Thymus (tissue), 14 donors: ENCODE measurements at places on chromosomes 1 and 21. TPM values are rescaled to one million over a fixed set of nuclear protein-coding genes. Genes with fewer than 3 reads are reported as not detected.

GRCh38 chr1:91020967-91021685 lies 709 bp downstream of the ZNF644 start:
- H3K27me3 ChIP-seq, result no peaks in the 10 kb centered on the region
- H3K36me3 ChIP-seq, result no peaks in the 10 kb centered on the region
- H3K4me1 ChIP-seq, result peaks cover 6% of the 10 kb centered on the region
- H3K27ac ChIP-seq, result peak overlapping the region; percentile 100
- peak overlapping the region; percentile 96 for H3K4me3 ChIP-seq

GRCh38 chr1:58966917-58967740 lies 183.3 kb upstream of the JUN start:
- DNase-seq, result no peak
- H3K27ac ChIP-seq, result no peak overlapping the region
- H3K4me1 ChIP-seq, result no peaks in the 10 kb centered on the region
- H3K27me3 ChIP-seq, result no peaks in the 10 kb centered on the region
- H3K36me3 ChIP-seq, result no peaks in the 10 kb centered on the region

SLC1A7 gene
- total RNA-seq, result under 0.01 TPM

DNA sequence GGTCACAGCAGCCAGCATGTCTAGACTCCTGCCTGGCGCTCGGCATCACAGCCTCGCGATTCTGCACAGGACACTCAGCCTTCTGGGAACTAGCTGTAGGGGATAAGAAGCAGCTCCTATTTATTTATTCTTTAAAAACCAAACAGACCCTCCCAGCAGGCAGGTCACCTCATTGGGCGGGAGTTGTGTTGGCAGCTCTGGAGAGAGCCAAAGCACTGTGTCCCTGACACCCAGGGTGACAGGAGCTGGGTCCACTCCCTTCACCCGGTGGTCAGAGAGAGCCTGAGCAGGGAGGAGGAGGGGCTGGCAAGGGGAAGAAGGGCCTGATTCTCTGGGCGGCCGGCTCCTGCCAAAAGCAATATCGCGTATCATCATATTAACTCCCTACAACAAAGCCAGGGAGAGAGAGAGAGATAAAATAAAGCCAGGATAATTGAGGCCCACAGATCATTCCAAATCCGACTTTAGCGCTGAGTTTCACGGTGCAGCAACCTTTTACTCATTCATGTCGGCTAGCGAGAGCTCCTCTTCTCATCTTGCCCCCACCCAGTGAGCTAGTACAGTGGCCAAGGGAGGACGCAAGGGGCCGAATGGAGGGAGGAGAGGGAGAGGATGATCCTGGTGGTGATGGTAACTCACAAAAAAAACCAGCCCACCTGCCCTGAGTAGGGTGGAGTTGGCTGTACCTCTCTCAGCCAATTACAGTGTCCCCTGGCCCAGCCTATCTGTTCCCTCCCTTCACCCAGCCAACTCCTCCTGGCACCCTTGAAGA lies 79.8 kb upstream of the IFFO2 start:
- H3K4me1 ChIP-seq, result no peaks in the 10 kb centered on the region
- no peak for DNase-seq
- H3K27me3 ChIP-seq, result no peaks in the 10 kb centered on the region
- no peaks in the 10 kb centered on the region for H3K36me3 ChIP-seq

GRCh38 chr1:244384066-244384465 lies 67.6 kb downstream of the ADSS2 start:
- no peak overlapping the region for H3K4me3 ChIP-seq
- no peak overlapping the region for H3K27ac ChIP-seq
- H3K27me3 ChIP-seq, result no peaks in the 10 kb centered on the region
- H3K36me3 ChIP-seq, result no peaks in the 10 kb centered on the region

CFH gene
- 12.6 TPM for total RNA-seq

GNAT2 gene
- 0.14 TPM for total RNA-seq

GRCh38 chr1:50559421-50559820 lies 136.2 kb upstream of the DMRTA2 start:
- no peak overlapping the region for H3K27ac ChIP-seq
- H3K4me1 ChIP-seq, result no peaks in the 10 kb centered on the region
- H3K36me3 ChIP-seq, result no peaks in the 10 kb centered on the region
- H3K4me3 ChIP-seq, result no peak overlapping the region
- no peak for DNase-seq
- no peaks in the 10 kb centered on the region for H3K27me3 ChIP-seq

GRCh38 chr1:5597171-5597850 lies 394.9 kb downstream of the NPHP4 start:
- H3K4me3 ChIP-seq, result no peak overlapping the region
- no peak overlapping the region for H3K27ac ChIP-seq
- H3K27me3 ChIP-seq, result no peaks in the 10 kb centered on the region
- H3K36me3 ChIP-seq, result no peaks in the 10 kb centered on the region
- H3K4me1 ChIP-seq, result no peaks in the 10 kb centered on the region

GRCh38 chr1:22089134-22089571 lies 36.6 kb downstream of the CDC42 start:
- peaks cover 10% of the 10 kb centered on the region for H3K4me1 ChIP-seq
- no peak for DNase-seq
- peaks cover 14% of the 10 kb centered on the region for H3K36me3 ChIP-seq
- peak overlapping the region; percentile 55 for H3K27ac ChIP-seq

DNA sequence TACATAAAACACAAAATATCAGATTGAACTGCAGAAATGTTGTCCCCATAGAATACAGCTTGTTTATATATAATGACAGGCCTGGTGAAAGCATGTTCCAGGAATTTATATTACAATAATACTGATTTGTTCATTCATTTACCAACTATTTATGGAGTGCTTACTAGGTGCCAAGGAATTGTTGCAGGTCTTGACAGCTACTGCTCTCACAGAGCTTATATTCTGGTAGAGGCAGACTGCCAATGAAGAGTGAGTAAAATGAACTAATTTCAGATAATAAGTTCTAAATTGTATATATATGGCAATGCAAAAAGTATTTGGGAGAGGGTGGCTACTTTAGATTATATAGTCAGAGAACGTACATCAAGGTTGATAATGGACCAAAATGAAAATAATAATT lies 152.0 kb downstream of the COQ8A start:
- no peak for DNase-seq
- no peaks in the 10 kb centered on the region for H3K4me1 ChIP-seq
- H3K27me3 ChIP-seq, result no peaks in the 10 kb centered on the region
- H3K27ac ChIP-seq, result no peak overlapping the region
- no peak overlapping the region for H3K4me3 ChIP-seq

FCMR gene
- 38.9 TPM for total RNA-seq

MRPL9 gene
- total RNA-seq, result 113 TPM

DNA sequence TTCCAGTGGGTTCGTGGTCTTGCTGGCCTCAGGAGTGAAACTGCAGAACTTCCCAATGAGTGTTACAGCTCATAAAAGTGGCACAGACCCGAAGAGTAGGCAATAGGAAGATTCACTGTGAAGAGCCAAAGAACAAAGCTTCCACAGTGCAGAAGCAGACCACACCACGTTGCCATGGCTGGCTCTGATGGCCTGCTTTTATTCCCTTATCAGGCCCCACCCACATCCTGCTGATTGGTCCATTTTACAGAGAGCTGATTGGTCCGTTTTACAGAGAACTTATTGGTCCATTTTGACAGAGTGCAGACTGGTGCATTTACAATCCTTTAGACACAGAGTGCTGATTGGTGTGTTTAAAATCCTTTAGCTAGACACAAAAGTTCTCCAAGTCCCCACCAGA lies 131.4 kb upstream of the CHRM3 start:
- no peaks in the 10 kb centered on the region for H3K36me3 ChIP-seq
- H3K27ac ChIP-seq, result no peak overlapping the region
- no peaks in the 10 kb centered on the region for H3K27me3 ChIP-seq
- H3K4me3 ChIP-seq, result no peak overlapping the region
- no peaks in the 10 kb centered on the region for H3K4me1 ChIP-seq

DNA sequence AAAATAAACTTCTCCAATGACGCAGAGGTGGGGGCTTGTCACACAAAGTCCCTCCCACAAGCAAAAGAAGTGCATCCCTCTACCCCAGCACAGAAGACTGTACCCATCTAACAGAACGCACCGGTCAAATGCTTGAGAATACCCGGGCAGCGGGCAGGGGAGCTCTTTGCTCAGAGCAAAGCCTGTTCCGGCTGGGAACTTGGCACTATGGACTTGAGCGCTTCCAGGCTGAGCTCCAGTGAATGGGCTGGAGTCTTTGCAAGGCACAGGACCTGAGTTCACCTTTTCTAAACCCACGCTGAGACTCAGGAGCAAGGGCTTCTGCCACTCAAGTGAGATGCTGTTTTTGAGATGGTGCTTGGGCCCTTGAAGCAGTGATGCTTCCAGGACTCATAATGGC lies 20.3 kb downstream of the RHBG start:
- no peaks in the 10 kb centered on the region for H3K36me3 ChIP-seq
- H3K4me1 ChIP-seq, result no peaks in the 10 kb centered on the region
- no peak overlapping the region for H3K4me3 ChIP-seq
- H3K27ac ChIP-seq, result no peak overlapping the region
- H3K27me3 ChIP-seq, result peaks cover 82% of the 10 kb centered on the region
- DNase-seq, result no peak

- H3K4me1 ChIP-seq, result peaks cover 9% of the 10 kb centered on the region
- no peaks in the 10 kb centered on the region for H3K36me3 ChIP-seq
- peaks cover 22% of the 10 kb centered on the region for H3K27me3 ChIP-seq
- no peak overlapping the region for H3K27ac ChIP-seq
- no peak overlapping the region for H3K4me3 ChIP-seq
Observed at GRCh38 chr21:42616941-42617340, 36.5 kb upstream of the PDE9A start.

GRCh38 chr1:15703562-15703961 lies 19.4 kb downstream of the PLEKHM2 start:
- peak overlapping the region; percentile 53 for H3K27ac ChIP-seq
- no peaks in the 10 kb centered on the region for H3K27me3 ChIP-seq
- DNase-seq, result no peak
- H3K36me3 ChIP-seq, result peaks cover 17% of the 10 kb centered on the region

DNA sequence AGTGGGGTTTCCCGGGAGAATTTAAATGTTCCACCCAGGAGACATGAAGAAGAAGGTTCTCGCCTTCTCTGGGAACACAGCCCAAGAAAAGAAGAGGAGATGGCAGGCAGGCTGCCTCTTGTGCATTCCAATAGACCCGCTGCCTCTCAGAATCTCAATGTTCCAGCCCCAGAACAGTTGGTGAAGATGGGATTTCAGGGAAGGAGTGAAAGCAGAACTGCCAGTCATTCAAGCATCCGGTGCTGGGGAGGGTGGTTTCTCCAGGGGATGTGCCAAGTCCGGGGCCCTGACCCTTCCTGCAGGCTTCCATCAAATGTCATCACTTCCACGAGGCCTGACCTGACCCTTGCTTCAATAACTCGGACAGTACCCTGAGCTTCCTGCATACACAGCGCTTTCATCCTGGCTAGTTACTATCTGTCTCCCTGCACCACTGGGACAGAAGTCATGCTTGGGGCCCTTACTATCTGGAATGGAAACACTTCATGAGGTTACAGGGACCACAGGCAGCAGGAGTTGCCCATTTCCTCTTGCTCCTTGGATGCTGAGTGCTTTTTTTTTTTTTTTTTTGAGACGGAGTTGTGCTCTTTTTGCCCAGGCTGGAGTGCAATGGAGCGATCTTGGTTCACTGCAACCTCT lies 386.6 kb upstream of the POU3F1 start:
- H3K4me1 ChIP-seq, result no peaks in the 10 kb centered on the region
- H3K4me3 ChIP-seq, result no peak overlapping the region
- H3K27me3 ChIP-seq, result no peaks in the 10 kb centered on the region
- DNase-seq, result no peak
- no peaks in the 10 kb centered on the region for H3K36me3 ChIP-seq
- no peak overlapping the region for H3K27ac ChIP-seq

DNA sequence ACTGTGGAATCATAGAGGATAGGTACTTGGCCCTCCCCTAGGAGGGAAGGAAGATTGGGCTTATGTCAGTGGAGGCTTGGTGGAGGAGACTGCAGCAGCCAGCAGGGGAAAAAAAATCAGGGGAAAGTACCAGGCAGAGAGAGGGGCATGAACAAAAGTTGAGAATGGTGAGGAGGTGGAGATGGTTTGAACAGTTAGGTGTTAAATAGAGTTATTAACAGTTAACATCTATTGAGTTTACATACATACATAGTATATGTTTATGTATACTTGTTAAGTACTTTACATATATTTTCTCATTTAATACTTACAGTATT lies 136.5 kb upstream of the HNRNPU start:
- no peak for DNase-seq
- no peaks in the 10 kb centered on the region for H3K27me3 ChIP-seq
- H3K4me3 ChIP-seq, result no peak overlapping the region
- no peak overlapping the region for H3K27ac ChIP-seq

- no peaks in the 10 kb centered on the region for H3K4me1 ChIP-seq
- peaks cover 28% of the 10 kb centered on the region for H3K27me3 ChIP-seq
- H3K4me3 ChIP-seq, result no peak overlapping the region
- DNase-seq, result no peak
Observed at GRCh38 chr1:205373798-205374175, 17.1 kb upstream of the KLHDC8A start.
